ENCODE measurements at places on chromosomes 13 and 19.

GRCh38 chr13:51112771-51113170, 1.7 kb upstream of the C13orf42 start:
- DNase-seq, result no peak

GRCh38 chr13:76425935-76426334, 460.3 kb downstream of the KCTD12 start:
- DNase-seq, result peak; percentile 8

GRCh38 chr13:21871919-21872318, 201.0 kb downstream of the FGF9 start:
- DNase-seq, result no peak

DNA sequence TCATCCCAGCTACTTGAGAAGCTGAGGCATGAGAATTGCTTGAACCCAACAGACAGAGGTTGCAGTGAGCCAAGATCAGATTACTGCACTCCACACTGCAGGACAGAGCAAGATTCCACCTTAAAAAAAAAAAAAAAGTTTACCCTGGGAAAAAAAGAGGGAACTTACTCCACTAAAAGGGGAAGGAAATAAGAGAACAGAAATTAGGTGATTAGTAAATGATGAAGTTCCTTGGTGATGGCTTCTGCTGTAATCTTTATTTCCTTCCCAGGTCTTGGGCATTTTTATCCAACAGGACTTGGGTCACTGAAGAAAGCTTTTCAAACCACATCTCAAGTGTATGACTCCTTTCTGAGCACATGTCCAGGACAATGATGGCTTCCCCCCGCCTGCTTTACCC, 9.3 kb downstream of the ZNF780A start:
- no peak for DNase-seq

DNA sequence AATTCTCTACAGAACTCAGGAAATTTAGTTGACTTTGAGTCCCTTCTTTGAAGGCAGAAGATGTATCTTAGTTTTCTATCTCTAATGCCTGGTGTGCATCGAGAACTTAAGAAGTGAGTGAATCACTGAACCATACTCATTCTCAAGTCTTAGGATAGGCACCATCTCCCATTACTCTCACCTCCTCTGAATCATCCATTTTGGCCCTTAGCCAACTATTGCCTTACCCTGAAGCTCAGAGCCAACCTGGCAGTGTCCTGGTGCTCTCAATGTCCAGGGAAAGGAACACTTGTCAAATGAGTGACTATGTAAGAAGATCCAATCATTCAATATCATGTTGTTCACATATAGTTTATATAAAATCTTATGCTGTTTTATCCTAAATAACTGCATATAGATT, 146.6 kb downstream of the RGCC start:
- peak; percentile 30 for DNase-seq

DNA sequence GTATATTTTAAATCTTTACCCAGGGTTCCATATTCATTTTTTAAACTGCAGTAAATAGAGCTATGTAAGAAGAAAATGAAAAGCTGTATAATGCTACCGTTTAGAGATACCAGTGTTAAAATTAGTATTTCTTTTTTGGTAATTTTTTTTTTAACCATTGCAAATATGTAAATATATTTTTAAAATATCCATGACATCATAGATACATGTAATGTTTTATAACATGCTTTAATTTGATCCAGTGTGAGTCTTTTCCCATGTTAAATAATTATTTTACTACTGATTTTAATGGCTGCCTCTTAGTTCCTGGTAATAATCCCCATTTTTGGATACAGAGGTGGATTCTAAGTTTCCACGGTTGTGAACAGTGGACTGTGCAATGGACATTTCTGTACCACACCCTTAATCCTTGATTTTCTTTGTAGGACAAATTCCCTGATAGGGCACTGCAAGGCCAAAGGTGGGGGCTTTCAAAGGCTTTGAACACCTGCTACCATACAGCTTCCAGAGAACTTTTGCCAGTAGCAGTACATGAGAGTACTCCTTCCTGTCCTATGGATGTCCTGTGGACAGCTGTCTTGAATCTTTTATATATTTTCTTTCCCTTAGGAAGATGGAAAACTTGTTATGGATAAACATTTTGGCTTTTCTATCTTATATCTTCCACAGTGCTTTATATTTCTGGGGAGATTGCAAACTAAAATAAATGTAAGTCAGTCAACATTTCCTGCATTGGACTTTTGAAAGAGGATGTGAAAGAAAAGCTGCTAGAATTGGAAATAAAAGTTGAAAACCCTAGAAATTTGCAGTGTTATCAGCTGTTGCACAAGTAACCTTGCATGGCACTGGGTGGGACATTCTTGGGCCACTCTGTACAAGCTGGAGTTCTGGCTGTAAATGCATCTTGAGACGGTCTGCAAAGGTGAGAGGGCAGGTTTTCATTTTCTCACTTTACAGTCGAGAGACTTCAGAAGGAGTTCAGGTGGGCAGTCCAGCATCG, 46.8 kb downstream of the ARHGEF7 start:
- no peak for DNase-seq

GRCh38 chr19:40612831-40613689, 11.9 kb downstream of the LTBP4 start:
- peak; percentile 72 for DNase-seq

GRCh38 chr13:51244637-51245405, 22.6 kb downstream of the FAM124A start:
- no peak for DNase-seq

DNA sequence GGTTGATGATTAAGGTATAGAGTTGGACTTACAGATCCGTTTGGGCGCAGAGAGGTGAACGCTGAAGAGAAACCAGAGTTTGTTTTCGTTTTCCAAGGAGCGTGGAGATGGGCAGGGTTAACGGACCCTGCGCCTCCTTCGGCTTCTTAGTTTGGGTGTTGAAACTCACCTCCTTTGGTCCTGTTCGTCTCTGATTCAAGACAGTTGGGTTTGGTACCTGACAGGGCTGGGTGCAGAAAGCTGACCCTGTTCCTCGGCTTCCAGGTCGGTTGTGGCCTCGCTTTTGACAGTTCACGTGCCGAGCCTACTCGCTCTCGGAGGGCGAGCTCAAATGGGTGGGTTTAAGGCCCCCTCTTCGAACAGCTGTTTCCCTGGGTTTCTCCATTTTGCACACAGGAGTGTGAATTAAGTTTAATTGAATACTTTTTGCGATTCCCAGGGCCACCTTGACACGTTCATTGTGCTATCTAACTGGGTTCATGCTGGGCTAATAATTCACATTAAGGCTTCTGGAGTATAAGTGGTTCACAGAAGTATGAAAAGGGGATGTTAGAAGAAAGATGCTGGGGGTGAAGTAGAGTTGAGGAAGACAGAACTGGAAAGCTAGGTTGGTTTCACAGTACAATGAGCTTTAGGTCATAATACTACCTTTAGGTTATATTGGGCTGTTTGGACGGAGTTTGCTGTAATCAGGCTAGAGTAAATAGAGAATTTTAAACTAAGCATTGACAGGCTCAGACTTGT, 638 bp downstream of the USPL1 start:
- peak; percentile 25 for DNase-seq

Data from hepatocyte (in vitro differentiated cells).